Inflammatory macrophage (primary cell): ENCODE measurements at places on chromosomes 2 and 18.

- DNase-seq = no peak
Measured at GRCh38 chr2:98869272-98869641, 66.8 kb downstream of the CRACDL start.

GRCh38 chr2:15940661-15941480, 521 bp downstream of the MYCN start:
- no peak for DNase-seq

GRCh38 chr2:166862468-166863132, 25.7 kb upstream of the XIRP2 start:
- DNase-seq = no peak

GRCh38 chr2:60847854-60848253, 33.5 kb upstream of the REL start:
- DNase-seq = no peak
